ENCODE measurements at places on chromosomes 2 and 18.

- H3K4me1 ChIP-seq, result no peaks in the 10 kb centered on the region
- no peak for DNase-seq
- H3K27me3 ChIP-seq, result no peaks in the 10 kb centered on the region
- H3K4me3 ChIP-seq, result no peak overlapping the region
Observed at GRCh38 chr2:205017912-205018311, 472.6 kb downstream of the PARD3B start.

- DNase-seq, result peak; percentile 20
- no peaks in the 10 kb centered on the region for H3K36me3 ChIP-seq
- H3K27me3 ChIP-seq, result no peaks in the 10 kb centered on the region
- H3K27ac ChIP-seq, result peak overlapping the region; percentile 48
- H3K4me3 ChIP-seq, result no peak overlapping the region
- H3K4me1 ChIP-seq, result peaks cover 28% of the 10 kb centered on the region
Observed at GRCh38 chr18:67597759-67598158, 81.2 kb upstream of the DSEL start.

DNA sequence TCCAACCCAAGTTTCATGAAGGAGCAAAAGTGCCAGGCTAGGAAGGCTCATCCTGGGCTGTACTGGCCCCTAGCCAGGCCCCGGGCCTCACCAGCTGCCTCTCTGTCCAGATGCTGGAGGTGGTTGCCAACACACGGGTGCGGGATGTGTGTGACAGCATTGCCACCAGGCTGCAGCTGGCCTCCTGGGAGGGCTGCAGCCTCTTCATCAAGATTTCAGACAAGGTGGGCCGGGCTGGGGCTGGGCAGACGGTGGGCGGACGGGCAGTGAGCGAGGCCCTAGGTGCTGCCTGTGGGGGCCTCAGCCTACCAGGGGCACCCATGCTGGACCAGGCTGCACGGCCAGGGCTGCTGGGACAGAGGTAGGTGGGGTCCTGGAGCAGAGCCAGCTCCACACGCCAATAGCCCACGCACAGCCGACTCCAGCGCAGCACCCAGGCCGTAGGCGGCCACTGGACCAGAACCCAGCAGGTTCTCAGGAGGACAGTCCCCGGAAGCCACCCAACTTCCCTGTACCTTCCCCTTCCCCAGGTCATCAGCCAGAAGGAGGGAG is 11.8 kb upstream of the GPR17 start:
- no peak for DNase-seq
- H3K36me3 ChIP-seq, result no peaks in the 10 kb centered on the region
- no peaks in the 10 kb centered on the region for H3K27me3 ChIP-seq
- H3K4me1 ChIP-seq, result no peaks in the 10 kb centered on the region
- no peak overlapping the region for H3K27ac ChIP-seq
- H3K4me3 ChIP-seq, result no peak overlapping the region

DNA sequence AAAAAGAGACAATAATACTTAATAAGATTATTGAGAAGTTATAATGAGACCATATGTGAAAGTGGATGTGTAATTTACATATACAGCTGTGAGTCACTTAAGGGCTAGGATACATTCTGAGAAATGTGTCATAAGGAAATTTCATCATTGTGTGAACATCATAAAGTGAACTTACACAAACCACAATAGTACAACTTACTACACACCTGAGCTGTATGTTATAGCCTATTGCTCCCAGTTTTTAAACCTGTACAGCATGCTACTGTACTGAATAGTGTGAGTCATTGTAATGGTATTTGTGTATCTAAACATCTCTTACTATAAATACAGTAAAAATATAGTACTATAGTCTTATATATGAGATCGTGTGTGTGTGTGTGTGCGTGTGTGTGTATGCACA is 1420.3 kb upstream of the PIK3C3 start:
- no peak overlapping the region for H3K4me3 ChIP-seq
- no peaks in the 10 kb centered on the region for H3K36me3 ChIP-seq
- no peak for DNase-seq
- H3K27me3 ChIP-seq, result no peaks in the 10 kb centered on the region

DNA sequence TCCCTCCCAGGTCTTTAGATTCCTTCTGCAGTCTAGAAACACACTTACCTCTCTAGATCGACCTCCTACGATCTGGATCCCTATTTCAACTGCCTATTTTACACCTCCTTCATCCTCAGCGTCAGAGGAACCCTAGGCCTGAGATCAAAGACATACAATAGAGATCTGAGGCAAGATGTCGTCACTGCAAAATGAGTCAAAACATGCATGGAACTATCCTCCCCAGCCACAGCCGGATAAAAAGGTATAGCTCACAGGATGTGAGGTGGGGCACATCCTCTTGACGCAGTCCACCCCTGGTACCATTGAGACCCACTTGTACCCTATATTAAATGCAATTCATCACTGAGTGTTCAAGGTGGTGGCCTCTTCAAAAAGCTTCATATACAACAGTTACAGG is 63.7 kb upstream of the DNAJC10 start:
- no peaks in the 10 kb centered on the region for H3K27me3 ChIP-seq
- DNase-seq, result no peak
- H3K36me3 ChIP-seq, result no peaks in the 10 kb centered on the region
- H3K4me1 ChIP-seq, result no peaks in the 10 kb centered on the region
- H3K27ac ChIP-seq, result no peak overlapping the region

DNA sequence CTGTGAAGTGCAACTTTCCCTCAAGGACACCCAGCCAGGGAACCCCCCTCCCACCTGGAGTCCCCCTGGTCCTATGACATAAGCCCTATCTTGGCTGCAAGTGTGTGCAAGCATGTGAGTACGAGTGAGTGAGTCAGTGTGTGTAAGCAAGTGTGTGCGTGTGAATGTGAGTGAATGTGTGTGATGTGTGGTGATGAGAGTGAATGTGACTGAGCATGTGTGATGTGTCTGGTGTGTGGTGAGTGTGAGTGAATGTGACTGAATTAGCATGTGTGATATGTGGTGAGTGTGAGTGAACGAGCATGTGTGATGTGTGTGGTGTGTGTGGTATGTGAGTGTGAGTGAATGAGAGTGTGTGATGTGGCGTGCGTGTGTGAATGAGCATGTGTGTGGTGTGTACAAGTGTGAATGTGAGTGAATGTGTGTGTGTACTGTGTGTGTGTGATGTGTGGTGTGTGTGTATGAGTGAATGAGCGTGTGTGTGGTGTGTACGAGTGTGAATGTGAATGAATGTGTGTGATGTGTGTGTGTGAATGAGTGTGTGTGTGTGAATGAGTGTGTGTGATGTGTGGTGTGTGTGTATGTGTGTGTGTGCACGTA is 68.8 kb upstream of the SMAD7 start:
- H3K4me3 ChIP-seq, result no peak overlapping the region
- H3K4me1 ChIP-seq, result no peaks in the 10 kb centered on the region
- H3K36me3 ChIP-seq, result no peaks in the 10 kb centered on the region
- H3K27ac ChIP-seq, result no peak overlapping the region
- DNase-seq, result no peak

DNA sequence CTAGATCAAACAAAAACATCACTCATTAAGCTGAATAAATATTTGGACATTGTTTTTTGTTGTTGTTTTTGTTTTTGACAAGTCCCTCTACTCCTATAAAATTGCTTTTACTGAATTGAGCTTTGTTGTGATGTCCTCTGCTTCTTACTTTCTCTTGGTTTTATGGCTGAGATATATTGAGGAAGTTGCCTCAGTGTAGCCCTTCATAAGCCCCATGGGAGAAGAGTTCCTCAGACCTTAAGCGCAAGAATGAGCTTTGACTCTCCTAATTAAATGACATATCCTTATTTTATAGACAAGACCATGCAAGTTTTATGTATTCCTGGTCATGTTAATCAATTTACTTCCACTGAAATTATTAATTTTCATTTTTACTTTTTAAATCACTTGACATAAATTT is 54.9 kb downstream of the CERKL start:
- no peaks in the 10 kb centered on the region for H3K27me3 ChIP-seq
- no peaks in the 10 kb centered on the region for H3K4me1 ChIP-seq
- DNase-seq, result no peak
- H3K27ac ChIP-seq, result no peak overlapping the region
- no peak overlapping the region for H3K4me3 ChIP-seq

DNA sequence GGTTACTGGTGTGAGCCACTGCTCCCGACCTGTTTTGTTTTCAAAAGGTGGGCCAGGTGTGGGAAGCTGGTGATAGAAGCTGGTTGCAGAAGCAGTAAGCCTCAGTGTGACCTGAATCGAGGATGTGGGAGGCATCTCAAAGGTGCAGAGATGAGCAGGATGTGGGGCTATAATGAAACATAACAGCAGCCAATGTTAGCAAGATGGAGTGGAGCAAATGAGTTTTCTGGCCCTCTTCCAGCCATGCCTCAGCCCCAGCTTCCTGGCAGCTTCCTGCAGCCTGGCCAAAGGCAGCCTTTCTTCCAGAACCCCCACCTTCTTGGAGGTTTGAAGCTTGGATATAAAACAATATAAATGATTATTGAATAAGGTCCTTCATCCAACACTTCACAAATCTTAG is 184.8 kb downstream of the NCK2 start:
- no peaks in the 10 kb centered on the region for H3K27me3 ChIP-seq
- H3K27ac ChIP-seq, result no peak overlapping the region
- H3K4me3 ChIP-seq, result no peak overlapping the region

- H3K4me3 ChIP-seq, result no peak overlapping the region
- no peaks in the 10 kb centered on the region for H3K36me3 ChIP-seq
- DNase-seq, result no peak
- no peaks in the 10 kb centered on the region for H3K4me1 ChIP-seq
- no peaks in the 10 kb centered on the region for H3K27me3 ChIP-seq
Observed at GRCh38 chr2:74865770-74866674, 32.1 kb downstream of the HK2 start.

DNA sequence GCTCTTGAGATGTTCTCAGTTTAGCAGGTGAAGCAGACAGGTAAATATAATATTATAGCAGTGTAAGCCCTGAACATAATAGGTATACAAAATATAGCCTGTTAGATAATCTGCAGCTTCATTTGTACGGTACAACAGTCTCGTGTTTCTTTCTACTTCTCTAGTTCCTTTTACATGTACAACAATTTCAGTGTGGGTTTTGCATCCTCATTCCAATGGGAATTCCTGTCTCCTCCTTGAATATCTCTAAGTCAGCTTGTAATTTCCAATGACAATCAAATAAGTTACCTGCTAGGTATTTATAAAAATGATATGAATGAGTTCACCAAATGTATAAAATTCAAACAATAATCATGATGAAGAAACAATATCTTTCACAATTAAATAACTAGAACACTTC is 330.0 kb upstream of the RND3 start:
- H3K4me1 ChIP-seq, result no peaks in the 10 kb centered on the region
- no peaks in the 10 kb centered on the region for H3K36me3 ChIP-seq
- H3K27me3 ChIP-seq, result no peaks in the 10 kb centered on the region
- DNase-seq, result no peak

DNA sequence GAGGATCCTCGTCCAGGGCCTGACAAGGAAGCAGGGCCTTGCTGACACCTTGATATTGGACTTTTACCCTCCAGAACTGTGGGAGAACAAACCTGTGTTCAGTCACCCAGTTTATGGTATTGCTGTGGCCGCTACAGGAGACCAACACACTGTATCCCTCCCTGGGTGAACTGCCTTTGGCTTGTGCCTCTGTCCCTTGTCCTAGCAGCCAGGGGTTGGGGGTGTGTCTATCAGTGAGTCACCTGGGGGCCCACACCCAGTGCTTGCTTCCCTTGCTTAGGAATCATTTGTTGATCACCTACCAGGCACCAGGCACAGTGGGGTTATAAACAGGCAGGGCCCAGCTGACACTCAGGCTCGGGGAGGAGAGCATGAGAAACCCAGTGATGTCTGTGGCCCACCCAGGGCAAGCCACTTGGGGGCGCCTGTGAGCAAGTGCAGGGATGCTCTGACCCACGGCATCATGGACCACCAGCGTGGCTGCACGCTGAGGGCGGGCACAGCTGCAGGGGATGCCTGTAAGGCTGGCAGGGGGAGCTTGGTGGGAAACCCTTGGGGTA is 17.1 kb downstream of the TMEM185B start:
- H3K36me3 ChIP-seq, result no peaks in the 10 kb centered on the region
- H3K27me3 ChIP-seq, result no peaks in the 10 kb centered on the region
- DNase-seq, result no peak
- no peak overlapping the region for H3K4me3 ChIP-seq
- H3K4me1 ChIP-seq, result no peaks in the 10 kb centered on the region

- H3K4me3 ChIP-seq, result no peak overlapping the region
- no peak overlapping the region for H3K27ac ChIP-seq
- DNase-seq, result no peak
- no peaks in the 10 kb centered on the region for H3K4me1 ChIP-seq
- no peaks in the 10 kb centered on the region for H3K27me3 ChIP-seq
Observed at GRCh38 chr2:221064880-221065279, 507.2 kb downstream of the EPHA4 start.

DNA sequence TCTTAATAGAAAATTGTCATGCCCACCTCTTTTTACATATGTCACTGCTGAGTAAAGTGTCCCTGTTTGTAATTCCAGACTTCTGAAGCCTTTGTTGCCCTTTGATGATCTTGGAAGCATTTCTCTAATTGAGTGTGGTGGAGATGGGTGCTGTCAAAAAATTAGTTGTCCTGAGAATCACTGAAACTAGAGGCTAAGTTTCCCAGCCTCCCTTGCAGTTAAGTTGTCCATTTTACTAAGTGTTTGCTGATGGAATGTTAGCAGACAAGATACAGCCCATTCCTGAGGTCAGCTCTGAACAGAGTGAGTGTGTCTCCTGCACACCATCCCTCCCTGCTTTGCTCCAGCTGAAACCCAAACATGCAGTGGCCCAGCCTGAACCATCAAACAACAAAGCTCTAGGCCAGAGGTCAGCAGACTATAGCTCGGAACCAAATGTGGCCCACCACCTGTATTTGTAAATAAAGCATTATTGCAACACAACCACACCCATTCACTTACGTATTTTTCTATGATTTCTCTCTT is 28.1 kb upstream of the TMEM177 start:
- no peak for DNase-seq
- no peak overlapping the region for H3K27ac ChIP-seq
- no peaks in the 10 kb centered on the region for H3K36me3 ChIP-seq
- H3K4me3 ChIP-seq, result no peak overlapping the region
- H3K27me3 ChIP-seq, result no peaks in the 10 kb centered on the region
- no peaks in the 10 kb centered on the region for H3K4me1 ChIP-seq

GRCh38 chr2:166179201-166179600 is 51.4 kb upstream of the SCN1A start:
- no peaks in the 10 kb centered on the region for H3K4me1 ChIP-seq
- H3K4me3 ChIP-seq, result no peak overlapping the region
- no peak overlapping the region for H3K27ac ChIP-seq
- no peaks in the 10 kb centered on the region for H3K27me3 ChIP-seq
- no peak for DNase-seq
